ENCODE measurements at places on chromosomes 16 and 17.

- DNase-seq: no peak
These were observed 73.2 kb downstream of the KNOP1 start for GRCh38 chr16:19644877-19645276.

DNA sequence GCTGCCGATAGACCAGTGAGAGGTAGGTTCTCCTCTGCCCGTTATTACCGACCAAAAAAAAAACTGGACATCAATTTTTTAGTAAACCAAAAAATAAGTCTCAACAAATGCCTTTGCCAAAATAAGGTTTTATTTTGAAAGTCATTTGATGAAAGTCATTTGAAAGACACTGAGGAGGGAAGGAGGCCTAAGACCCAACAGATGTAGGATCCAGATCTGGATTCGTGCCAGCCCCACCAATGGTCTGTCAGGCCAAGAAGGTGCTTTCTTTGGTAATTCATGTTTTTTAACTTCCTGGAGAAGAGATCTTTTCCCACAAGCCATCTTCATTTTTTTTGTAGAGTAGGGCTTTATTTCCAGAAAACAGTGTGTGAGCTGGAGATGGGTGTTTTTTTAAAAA, 18.1 kb downstream of the NTAN1 start:
- no peak for DNase-seq

DNA sequence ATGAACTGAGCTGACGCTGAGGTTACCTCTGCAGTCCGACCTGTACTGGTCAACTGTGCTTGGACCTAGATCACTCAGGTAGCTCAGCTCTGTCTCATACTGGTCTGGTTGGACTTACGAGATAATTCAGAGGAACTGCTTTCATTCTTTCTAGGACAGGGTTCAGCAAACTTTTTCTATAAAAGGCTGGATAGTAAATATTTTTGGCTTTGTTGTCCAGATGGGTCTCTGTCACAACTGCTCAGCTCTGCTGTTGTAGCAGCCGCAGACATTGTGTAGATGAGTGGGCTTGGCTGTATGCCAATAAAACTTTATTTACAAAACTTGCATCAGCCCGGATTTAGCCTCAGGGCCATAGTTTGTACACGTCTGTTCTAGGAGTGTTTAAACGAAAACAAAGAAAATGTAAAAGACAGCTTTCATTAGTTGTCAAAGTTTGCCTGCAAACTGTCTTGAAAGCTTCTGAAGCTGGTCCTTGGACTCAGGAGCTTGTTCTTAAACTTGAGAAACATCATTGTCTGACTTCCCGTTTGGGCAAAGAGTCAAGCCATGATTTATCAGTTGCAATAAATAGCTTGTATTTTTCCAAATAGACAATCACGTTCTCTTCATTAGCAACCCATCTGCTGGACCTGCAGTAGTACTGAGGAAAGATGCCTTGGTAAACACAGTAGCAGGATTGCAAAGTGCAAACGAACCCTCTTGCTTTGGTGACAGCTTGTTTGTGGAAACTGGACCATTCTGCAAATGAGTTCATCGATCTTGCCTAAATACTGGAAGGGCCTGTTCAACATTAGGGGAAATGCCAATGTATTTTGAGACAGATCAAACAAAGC, 253.4 kb downstream of the SNX29 start:
- no peak for DNase-seq

DNA sequence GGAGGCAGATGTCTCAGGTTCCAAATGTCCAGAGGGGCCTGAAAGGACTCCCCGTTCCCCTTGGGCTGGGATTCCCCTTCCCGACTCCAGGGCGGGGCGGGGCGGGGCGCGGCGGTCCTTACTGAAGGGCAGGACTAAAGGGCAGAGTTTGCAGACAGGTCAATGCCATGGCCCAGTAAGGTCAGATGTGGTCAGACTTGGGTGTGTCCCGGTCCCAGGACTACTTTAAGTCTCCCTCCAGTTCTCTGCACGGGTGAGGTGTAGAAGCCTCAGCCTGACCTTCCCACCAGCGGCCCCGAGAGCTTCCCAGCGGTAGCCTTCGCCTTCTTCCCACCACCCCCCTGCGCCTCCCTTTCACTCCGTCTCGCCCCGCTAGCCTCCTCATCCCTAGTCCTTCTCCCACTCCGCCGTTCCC, 532 bp downstream of the KDM6B start:
- DNase-seq: no peak

GRCh38 chr17:62193249-62193648, 128.2 kb upstream of the MED13 start:
- DNase-seq: no peak

GRCh38 chr17:3800362-3801271, at the start of gene ITGAE:
Gene ITGAE (minus strand): TSS chr17:3801188. CDS start chr17:3801144, 44 bp downstream.
- DNase-seq: no peak

GRCh38 chr17:164303-165235, 16.9 kb downstream of the DOC2B start:
- DNase-seq: no peak

GRCh38 chr16:83227336-83227735, 580.4 kb upstream of the HSBP1 start:
- no peak for DNase-seq

DNA sequence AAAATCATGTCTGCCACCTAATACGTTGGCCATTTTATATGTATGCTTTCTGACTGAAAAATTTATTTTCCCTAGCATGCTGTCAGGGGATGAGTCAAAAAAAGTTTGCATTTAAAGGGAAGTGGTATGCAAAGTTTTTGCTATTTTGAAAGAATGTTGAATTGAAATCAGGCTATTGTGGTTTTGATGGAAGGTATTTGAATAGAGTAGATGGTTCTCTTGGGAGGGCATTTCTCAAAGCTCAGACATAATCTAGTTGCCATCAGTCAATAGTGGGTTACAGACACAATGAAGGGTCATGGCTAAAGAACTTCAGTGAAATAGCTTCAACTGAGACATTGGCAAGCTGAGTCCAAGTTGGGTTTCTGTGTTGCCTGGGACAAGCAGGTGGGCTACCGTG, 102.4 kb downstream of the MAP2K6 start:
- no peak for DNase-seq

- no peak for DNase-seq
These were observed 236.3 kb downstream of the KCNJ2 start for GRCh38 chr17:70405492-70406220.

DNA sequence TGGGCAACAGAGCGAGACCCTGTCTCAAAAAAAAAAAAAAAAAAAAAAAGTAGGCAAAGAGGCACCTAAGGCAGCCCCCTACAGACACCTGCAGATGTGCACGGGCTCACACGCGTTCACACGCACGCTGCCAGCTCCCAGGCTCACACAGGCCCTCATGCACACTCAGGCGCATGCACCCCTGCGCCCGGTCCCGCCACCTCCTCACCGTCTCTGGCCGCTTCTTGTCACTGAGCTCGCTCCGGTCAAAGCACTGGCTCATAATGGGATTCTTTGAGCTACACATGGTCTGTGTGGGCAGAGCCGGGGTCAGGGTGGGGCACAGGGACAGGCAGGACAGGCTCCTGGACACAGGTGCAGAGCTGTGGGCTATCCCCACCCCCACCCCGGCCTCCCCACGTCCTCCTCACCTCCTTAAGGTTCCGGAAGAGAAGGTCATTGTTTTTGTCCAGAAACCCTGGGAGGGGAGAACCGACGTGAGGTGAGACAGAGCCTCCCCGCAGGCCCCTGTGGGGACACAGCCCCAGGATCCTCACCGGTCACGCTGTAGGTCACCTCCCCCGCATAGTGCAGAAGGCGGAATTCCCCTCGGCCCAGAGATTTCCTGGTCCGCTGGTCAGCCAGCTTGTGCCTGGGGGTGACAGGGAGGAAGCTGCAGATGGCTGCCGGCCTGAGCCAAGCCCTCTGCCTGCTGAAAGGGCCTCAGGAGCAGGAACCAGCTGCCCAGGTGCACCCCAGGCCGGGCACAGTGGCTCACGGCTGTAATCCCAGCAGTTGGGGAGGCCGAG, 17.9 kb downstream of the MYO1C start:
- DNase-seq: no peak

- no peak for DNase-seq
These were observed 20.7 kb downstream of the SPHK1 start for GRCh38 chr17:76404976-76405563.
